Activated T-helper 1 cell treated with anti-CD3 and anti-CD28 coated beads, Interleukin-2, amount 50 U/mL, for 16 hours (primary cell): ENCODE measurements at places on chromosomes 4 and X.

- no peak for DNase-seq
Measured at GRCh38 chr4:105797225-105797624, 88.6 kb downstream of the GSTCD start.

DNA sequence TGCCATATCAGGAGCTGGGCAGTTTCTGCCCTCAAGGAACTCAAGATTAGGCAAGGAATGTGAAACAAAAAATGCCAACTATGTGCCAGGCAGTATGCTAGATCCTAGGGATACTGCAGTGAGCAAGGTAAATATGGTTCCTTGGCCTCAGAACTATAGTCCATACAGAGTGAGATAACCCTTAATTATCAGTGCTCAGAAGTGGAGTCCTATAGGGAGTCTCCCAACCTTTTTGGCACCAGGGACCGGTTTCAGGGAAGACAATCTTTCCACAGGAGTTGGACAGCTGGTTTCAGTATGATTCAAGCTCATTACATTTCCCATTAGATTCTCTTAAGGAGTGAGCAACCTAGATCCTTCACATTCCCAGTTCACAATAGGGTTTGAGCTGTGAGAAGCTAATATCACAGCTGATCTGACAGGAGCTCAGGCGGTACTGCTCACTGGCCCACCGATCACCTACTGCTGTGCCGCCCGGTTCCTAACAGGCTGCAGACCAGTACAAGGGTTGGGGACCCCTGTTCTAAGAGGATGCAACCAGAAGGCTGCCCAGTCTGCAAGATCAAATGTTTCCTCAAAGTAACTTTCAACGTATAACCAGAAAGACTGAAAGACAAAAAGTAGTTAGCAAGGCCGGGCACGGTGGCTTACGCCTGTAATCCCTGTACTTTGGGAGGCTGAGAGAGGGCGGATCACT, 1.7 kb upstream of the SRP72 start:
- no peak for DNase-seq

DNA sequence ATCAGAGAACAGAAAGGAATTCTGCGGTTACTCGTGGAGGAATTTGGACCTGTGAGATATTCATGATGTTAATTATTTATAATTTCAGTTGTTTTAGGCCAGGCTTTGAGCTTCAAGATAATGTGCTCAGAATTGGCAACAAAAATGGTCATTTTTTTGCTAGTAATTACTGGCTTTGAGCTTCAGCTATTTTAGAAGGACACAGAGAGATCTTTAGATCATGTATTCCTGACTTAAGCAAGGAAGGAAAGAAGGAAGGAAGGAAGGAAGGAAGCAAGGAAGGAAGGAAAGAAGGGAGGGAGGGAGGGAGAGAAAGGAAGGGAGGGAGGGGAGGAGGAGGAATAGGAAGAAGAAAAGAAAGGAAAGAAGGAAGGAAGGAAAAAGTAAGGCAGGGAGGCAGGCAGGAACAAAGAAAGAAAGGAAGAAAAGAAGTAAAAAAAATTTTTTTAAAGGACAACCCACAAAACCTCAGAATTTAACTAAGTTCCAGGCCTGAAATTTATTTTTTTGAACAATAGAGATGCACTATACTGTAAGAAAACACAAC, 277.9 kb upstream of the KLF3 start:
- no peak for DNase-seq

DNA sequence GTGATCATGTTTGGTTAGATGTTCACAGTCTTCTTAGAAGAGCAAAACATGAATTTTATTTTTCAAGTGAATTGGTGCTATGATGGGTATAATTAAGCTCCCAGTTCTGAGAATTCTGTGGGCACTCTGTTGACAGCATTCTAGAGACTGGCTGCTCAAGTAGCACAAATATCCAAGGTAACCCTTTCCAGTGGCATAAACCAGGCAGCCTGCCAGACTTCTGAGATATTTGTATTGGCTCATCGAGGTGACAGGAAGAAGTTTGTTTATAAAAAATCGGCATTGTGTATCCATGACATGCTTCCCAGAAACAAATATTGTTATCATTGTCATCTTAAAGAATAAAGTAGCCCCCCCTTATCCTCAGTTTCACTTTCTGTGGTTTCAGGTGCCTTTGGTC, 28.3 kb downstream of the LANCL3 start:
- DNase-seq: no peak

GRCh38 chr4:163920426-163920825, 425.9 kb downstream of the TMA16 start:
- DNase-seq: no peak

DNA sequence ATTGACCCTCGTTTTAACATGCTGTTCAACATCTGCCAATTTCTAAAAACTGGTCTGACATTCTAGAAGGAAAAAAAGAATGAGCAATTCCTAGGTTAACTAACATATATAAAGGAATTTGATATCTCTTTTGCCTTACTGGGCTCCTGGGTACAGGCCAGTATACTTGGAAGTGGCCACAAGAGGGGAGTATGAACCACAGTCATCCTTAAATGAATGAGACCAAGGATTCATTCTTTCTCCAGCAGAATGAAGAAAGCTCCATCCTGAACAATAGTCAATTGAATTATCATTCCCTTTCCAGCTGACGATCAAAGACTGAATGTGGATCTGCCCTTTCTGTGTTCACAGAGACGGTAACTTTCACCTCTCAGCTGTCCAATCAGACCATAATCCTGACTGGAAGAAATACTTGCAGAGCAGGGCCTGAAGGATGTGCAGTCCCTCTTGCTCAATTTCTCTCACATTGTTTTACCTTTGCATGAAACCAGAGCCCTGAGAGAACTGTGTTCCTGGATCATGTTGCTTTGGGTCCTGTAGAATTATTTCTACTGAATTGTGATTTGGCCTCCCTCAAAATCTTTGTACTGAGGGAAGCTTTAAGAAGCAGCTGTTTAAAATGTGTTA, 14.8 kb upstream of the SPARCL1 start:
- no peak for DNase-seq

- no peak for DNase-seq
Measured at GRCh38 chr4:52869196-52869595, 7.1 kb downstream of the RASL11B start.

- no peak for DNase-seq
Measured at GRCh38 chr4:151489462-151490203, 80.7 kb downstream of the FHIP1A start.

DNA sequence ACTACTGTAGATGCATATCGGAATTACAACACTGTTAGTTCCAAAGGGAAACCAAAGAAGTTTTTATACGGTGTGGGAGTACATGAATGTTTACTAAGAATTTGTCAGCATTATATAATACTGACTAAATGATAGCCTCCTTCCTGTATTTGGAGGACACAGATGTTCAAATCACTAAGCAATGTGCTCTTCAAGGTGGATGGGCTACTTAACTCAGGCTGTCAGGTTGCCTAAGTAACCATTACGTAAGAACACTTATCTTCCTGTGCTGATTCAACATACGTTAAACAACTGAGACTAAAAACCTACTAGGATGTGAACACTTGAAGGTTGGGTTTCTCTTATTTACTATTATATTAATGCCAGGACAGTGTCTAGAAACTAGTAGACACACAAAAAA, 81.9 kb upstream of the HPGD start:
- DNase-seq: no peak

DNA sequence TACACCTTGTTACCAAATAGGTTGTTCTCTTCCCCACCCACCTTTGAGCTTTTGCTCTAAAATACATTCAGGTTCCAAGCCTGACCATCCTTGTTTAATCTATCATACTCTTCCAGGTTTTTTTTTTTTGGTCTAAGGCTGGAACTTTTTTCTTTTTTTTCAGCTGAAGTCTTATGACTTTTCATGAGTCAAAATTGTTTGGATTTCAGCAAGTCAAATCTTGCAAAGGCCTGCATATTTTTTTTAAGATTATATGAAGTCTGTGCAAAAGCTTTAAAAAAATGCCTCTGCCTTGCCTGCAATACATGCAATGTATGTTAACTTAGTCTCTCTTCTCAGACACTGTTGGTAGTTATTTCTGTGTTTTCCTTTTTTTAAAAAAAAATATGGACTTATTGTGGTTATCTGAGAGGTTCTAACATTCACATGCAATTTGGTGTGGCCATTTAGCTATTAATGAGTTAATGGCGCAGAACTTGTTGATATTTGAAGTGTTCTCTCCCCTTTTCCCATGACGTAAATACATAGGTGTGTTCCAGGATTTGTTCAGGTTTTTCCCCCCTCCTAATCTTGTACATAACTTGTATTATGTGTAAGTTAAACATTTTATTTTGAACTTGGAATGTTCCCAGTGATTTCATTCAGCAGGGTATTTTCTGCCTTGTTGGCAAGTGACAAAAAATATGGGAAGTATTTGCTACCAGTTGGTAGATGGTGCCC, 58.7 kb downstream of the CCKAR start:
- no peak for DNase-seq

GRCh38 chr4:188821500-188821899, 682.3 kb downstream of the TRIML1 start:
- DNase-seq: no peak

DNA sequence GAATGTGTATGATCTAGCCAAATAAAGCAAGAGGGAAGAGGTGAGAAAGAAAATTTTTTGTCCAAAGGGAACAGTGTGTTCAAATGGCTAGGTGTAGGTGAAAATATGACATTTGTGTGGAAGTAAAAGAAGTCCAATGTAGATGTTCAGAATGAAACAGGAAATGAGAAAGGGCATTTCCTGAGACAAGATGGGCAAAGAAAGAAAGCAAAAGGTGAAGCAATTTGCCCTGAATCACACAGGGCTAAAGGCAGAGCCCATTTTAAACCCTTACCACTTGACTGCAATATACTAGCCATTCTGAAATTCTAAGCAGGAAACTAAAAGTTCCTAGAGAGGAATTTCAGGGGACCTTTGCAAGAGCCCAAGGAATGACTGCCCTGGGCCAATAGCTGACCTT, 36.0 kb downstream of the CLOCK start:
- no peak for DNase-seq

GRCh38 chr4:10078481-10079233, 37.9 kb downstream of the WDR1 start:
- DNase-seq: no peak

GRCh38 chr4:83207497-83208101, 77.0 kb downstream of the COQ2 start:
- no peak for DNase-seq

DNA sequence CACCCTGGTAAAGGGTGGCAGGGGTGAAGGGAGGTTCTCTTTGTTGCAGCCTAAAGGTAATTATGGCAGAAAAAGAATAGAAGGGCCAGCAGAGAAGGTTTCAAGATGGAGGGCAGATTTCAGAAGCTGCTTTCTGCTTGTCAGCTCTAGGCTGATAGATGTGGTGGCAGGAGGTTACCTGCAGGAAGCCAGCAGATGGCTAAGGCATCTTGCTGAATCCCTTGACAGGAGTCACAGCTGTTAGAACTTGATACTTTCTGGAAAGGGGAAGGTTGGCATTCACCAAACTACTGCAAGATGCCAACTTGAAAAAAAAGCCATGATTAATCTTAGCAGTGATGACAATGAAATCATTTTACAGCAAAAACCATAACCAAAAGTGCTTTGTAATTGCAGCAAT, 69.5 kb upstream of the CBLL2 start:
- no peak for DNase-seq

DNA sequence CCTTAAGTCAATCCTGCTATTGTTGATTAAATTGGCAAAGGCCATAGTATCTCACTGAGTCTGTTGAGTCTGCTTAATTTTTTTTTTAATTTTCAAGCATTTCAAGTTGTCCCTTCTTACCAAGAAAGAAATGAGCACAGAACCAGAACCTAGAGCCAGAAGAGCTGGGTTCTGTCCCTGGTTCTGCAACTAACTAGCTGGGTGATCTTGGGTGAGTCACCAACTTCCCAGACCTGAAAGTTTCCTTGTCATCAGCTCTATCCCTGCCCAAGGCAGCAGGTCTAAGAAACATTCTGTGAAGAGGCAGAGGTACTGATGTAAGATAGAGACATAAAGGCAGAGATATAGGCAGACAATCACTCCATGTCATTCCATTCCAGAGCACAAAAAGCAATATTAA, 17.3 kb downstream of the TEC start:
- no peak for DNase-seq
